AG04450 (cell line): ENCODE measurements at places on chromosomes 4 and X. TPM values are rescaled to one million over a fixed set of nuclear protein-coding genes. Genes with fewer than 3 reads are reported as not detected.

DNA sequence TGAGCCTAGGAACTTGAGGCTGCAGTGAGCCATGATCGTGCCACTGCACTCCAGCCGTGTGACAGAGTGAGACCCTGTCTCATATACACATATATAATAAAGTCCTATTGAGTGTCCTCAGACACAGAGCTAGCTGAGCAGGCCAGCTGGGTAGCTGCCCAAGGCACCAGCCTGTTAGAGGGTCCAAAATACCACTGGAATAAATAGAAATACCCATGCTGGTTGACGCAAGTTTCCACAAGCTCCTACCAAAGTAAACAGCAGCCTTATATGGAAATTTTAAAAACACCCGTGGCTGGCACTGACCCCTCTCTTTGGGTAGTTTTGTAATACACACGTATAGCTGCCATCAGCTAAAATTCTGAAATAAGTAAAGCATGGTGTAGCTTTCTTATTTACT, 348.6 kb downstream of the BCOR start:
- no peak for DNase-seq

XAGE1A gene
- polyA plus RNA-seq = not detected in 2 replicates

DNA sequence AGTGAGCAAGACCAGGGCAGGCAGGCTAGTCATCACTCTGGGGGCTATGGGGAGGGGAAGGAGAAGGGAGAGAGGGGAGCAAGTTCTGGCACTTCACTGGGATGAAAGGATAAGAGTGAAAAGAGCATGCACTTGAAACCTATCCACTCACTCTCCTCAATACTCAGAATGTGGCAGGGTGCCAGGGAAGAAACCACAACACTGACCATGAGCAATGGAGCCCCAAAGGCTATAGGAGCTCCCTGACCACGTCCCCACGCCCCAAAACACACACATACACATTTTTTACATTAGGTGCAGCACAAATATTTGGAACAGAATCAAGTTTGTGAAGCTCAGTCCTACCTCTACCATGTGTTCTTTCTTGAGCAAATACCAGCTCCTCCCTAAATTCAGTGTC, 132.2 kb downstream of the IDS start:
- DNase-seq = no peak

FAM241A gene
- polyA plus RNA-seq = 0.21 and 0.36 TPM in 2 replicates

CLGN gene
- 1.6 and 2.7 TPM in 2 replicates for polyA plus RNA-seq

GRCh38 chr4:150581056-150581605, 820 bp upstream of the MAB21L2 start:
- DNase-seq = no peak

DNA sequence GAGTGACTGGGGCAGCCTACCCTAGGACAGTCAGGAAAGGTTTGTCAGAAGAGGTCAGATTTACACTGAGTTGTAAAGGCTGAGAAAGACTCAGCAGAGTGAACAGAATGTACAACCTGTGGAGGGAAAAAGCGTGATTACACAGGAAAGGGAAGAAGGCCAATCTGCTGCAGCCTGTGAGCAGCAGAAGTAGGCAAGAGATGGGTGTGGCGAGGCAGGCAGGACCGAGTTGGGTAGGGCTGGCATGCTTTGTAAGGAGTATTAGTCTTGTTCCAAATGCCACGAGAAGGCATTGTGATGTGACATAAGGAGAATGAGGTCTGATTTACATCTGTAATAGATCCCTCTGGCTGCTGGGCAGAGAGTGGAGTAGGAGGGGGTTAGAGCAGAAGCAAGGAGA, 12.6 kb downstream of the SGMS2 start:
- no peak for DNase-seq

MGAT4D gene
- polyA plus RNA-seq = not detected in 2 replicates

PAGE4 gene
- polyA plus RNA-seq = not detected in 2 replicates

ASB11 gene
- not detected in 2 replicates for polyA plus RNA-seq

COL4A6 gene
- polyA plus RNA-seq = 19.9 and 20.2 TPM in 2 replicates

KIAA1210 gene
- not detected in 2 replicates for polyA plus RNA-seq

- no peak for DNase-seq
Measured at GRCh38 chr4:127355743-127356142, 277.0 kb upstream of the INTU start.

DNA sequence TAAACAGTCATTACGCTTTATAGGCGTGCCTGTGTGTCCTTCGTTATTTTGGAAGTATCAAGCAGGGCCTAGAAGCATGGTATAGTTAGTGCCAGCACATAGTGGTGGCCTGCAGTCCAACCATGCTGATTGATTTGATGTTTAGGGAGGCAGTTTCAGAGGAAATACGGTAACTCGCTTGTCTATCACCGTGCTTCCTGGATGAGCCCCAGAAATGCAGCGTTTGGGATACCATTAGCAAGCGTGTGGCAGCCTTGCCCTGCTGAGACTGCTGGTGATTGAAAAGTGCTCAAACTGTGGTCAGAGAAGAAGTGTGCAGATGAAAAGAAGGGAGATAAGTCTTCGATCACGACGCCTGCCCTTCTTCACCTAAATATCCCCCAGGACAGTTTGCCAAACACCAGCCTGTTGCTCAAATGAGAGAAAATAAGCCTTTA, 158.4 kb downstream of the CHIC2 start:
- DNase-seq = no peak

- DNase-seq = no peak
Measured at GRCh38 chr4:186878203-186878776, 154.6 kb upstream of the FAT1 start.

DCAF8L1 gene
- polyA plus RNA-seq = not detected in 2 replicates

ZNF81 gene
- polyA plus RNA-seq = 4.6 and 4.7 TPM in 2 replicates

DNA sequence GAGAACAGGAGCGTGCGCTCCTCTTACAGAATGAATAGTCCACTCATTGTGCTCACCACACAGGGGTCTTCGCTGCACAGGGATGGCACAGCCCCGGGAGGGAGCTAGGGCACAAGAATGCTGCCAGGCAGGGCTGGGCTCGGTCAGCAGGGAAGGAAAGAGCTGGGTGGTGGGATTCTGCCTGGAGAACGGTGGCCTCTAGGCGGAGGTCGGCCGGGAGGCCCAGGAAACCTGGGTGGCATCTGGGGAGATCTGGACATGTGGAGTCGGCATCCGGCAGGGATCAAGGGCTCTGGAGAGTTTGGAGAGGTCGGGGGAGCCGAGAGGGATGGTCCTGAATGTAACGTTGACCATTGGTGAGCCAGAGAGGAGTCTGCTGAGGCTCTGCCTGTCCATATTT, 46.5 kb upstream of the PSAPL1 start:
- no peak for DNase-seq

DNA sequence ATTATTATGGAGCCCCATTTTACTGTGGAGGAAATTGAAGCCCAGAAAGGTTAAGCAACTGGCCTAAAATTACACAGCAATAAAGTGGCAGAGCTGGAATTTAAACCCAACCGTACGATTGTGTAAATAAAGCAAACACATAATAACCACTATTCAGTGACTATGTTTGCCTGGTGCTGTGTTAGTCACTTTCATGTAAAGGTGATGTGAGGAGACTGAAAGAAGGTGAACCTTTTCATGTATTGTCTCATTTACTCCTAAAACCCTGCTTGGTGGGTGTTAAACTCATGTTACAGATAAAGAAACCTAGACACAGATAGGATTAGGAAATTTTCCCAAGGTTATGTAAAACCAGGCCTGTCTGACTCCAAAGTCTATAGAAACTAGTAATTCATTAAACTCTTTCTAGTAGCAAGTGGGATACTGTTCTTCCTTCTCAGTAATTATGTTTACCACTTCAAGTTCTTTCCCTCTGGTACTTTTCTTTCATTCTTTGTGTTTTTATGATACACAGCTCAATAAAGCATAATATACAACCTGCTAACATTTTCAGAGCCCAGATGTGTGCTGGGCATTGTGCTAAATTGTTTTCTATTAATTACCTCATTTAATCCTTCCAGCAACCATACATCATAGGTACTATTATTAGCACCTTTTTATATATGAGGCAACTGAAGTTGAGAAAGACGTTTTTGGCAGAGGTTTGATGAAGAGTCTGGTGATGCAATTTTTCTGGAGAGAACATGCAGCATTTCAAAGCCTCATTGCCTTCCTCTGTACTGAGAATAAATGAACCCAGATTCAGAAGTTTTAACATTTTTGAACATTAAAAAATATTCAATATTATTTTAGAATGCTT, 202.7 kb downstream of the SPRY1 start:
- no peak for DNase-seq

GRCh38 chr4:90824266-90825150, 697.3 kb downstream of the CCSER1 start:
- no peak for DNase-seq

DNA sequence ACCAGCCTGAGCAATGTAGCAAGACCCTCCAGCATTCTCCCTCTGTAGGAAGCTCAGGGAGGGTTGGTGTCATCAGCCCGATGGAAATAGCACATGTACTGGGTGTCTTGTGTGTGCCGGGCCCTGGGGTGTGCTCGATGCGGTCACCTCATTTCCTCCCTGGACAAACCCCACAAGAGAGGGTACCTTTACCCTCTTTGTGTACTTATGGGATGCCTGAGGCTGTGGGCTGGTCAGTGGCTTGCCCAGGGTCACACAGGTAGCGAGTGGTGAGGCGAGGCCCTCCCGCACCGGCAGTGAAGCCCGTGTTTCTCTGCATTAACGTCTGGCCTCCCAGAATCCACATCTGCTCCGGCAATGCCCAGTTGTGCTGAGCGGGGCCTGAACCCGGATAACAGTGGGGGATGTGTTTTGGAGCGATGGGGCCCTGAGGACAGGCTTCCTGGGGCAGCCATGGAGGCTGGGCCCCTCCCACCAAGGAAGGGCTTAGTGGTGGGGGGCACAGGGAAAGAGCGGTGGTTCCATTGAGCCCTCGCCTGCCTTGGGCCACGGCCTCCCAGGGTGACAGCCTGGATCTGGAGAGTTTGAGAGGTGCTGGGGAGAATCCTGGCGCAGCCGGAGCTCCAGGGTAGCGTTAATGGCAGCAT, 8.1 kb downstream of the PSAPL1 start:
- no peak for DNase-seq

DNA sequence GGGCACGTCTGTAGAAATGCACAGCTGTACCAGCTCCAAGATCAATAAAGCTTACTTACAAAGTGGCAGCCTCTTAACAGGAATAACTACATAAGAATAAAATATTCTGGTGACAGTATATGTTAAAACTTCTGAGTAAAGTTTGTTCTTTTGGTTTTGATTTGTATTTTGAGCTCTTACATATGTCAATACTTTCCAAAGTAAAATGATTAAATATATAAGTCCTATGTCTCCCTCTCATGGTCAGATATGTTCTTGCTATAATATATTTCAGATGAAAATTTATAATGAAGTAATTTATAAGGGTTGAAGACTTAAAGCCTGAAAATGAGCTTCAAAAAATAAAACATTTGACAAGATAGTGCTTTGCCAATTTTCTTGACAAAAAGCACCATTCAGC, 254.4 kb downstream of the NPFFR2 start:
- no peak for DNase-seq

- DNase-seq = no peak
Measured at GRCh38 chrX:19627081-19627480, 111.8 kb upstream of the MAP3K15 start.

DNA sequence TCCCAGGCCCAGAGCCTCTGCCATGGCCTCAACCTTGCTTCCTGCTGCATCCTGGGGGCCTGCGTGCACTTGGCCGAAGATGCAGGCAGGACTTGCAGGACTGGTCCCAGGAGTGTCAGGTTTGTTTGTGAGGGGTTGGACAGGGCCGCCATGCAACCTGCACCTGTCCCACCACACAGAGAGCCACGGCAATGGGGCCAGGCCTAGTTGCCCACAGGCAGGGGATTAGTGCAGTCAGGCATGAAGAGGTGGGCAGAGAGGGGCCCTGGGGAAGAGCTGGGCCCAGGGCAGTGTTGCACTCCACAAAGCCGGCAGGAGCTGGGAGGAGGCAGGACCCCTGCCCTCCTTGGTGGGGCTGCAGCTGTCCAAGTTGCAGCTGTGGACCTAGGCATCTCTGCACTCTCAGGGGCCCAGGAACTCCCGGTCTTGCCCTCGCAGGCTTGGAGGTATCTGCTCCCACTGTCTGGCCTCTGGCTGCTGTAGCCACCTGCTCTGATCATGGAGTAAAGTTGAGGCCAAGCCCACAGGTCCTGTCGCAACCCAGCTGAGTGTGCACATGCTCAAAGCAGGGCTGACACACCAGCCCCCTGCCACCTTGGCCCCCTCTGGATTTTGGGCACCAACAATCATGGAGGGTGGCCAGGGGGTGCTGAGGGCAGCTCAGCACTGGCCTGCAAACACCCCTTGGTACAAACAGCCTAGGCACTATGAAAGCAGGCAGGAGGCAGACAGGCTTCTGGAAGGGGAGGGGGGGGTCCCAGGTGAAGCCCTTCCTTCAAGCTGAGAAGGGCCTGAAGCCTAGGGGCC, 190.4 kb upstream of the PCDH10 start:
- no peak for DNase-seq

DNA sequence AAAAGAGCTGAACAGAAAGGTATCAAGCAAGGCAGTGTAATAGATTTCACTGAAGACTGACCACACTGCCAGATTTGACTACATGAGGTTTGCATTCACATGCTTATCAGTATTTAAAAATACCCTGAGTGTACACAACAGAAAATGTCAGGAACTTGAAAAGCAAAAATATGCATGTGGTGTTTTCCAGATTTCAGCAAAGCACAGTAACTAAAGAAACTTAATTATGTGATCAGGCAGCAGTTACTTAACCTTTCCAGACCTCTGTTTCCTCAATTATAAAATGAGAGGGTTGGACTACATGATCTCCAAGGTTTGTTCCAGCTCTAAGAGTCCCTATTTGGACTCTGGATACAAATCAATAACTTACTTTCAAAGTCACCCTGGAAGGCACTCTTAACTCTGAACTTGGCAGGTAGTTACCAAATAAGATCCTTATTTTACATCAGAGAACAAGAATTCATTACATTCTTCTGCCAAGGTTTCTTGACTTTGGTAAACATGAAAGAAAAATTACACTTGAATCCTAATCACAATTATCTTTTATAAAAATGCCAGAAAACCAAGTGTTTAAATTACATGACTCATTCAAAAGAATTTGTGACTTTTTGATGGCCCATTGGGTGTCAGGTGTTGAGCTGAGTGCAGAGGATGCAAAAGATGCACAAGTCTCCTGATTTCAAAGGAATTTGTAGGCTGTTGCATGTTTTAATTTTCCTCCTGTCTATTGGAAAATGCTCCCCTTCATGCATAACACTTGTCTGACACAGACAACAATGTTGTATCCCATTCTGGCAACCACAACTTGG, 241.6 kb downstream of the MGST2 start:
- DNase-seq = no peak

F8 gene
- polyA plus RNA-seq = 1.4 and 1.8 TPM in 2 replicates

FAT1 gene
- 415 and 422 TPM in 2 replicates for polyA plus RNA-seq

DNA sequence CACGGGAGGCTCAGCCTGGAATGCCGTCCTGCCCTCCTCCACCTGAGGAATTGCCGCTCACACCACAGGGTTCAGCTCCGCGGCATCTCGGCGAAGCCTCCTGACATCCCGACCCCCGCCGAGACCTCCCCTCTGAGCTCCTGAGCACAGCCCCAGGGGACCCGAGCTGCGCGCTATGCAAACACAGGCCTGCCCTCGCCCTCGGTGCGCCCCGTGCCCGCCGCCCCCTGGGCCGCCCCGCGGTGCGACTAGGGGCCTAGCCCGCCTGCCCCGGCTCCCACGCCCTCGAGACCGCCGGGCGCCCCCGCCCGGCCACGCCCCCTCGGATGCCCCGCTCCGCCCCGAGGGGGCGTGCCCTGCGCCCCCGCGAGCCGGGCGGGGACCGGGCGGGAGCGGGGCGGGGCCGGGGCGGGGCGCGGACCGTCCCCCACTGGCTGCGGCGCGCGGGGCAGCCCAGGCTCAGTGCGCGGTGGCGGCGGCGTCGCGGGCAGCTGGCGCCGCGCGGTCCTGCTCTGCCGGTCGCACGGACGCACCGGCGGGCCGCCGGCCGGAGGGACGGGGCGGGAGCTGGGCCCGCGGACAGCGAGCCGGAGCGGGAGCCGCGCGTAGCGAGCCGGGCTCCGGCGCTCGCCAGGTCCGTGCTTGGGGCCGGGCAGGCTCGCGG, at the start of gene FGFR3:
FGFR3 (plus strand) TSS at position 462 of the 664 bp plus-strand sequence. CDS start 642 bp downstream, outside the sequence.
- no peak for DNase-seq

- DNase-seq = no peak
Measured at GRCh38 chrX:33385546-33385945, 174.2 kb upstream of the DMD start.
